ENCODE measurements at places on chromosomes 12 and 14. TPM values are rescaled to one million over a fixed set of nuclear protein-coding genes. Genes with fewer than 3 reads are reported as not detected.

SLCO1B1 gene
- total RNA-seq, result not detected

SYT1 gene
- 34.6 TPM for total RNA-seq

P3H3 gene
- total RNA-seq, result 42.4 TPM

LYZ gene
- 0.34 TPM for total RNA-seq

ACSM4 gene
- total RNA-seq, result not detected

TMEM229B gene
- 0.50 TPM for total RNA-seq

FZD10 gene
- 0.60 TPM for total RNA-seq

TAS2R31 gene
- total RNA-seq, result 1.4 TPM

GRCh38 chr12:116157845-116158267 lies 119.6 kb downstream of the MED13L start:
- no peak for DNase-seq

GRCh38 chr12:55797068-55797467 lies 20.5 kb downstream of the SARNP start:
- no peak for DNase-seq

DNA sequence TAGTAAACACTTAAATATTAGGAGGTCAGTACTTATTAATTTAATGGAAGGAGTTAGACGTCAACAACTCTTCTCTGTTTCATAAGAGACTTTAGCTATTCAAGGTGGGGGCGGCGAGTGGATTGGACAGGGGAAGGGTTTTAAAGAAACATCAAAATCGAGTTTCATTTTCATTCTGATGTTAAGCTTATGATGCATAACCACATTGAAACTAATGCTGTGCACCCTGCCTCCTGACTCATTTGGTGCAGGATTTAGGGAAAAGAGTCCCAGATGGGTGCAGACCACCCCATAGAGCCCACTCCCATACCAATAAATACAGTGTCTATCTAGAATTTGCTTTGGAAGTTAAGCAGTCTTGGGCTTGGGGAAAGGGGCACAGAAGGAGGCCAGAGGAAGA lies 7.4 kb downstream of the ZBTB39 start:
- no peak for DNase-seq

DNA sequence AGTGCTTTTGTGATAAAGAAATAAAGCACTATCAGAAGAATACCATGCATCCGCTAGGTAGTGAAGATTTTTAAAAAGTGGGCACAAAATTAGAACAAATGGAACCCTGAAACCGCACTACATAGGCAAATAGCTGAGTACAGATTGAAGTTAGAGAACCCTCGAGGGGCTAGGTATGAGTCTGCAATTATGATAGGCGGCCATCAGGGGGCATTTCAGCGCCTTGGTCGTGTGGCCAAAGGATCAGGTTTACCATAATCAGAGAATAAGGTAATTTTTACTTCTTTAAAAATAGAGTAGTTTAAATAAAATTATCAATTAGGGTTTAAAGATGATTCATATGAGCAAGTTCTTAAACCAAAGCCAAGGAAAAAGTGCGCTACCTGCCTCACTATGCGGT lies 129.8 kb downstream of the TMX1 start:
- peak; percentile 58 for DNase-seq

- no peak for DNase-seq
Observed at GRCh38 chr14:88078525-88078924, 73.6 kb downstream of the GPR65 start.

DNA sequence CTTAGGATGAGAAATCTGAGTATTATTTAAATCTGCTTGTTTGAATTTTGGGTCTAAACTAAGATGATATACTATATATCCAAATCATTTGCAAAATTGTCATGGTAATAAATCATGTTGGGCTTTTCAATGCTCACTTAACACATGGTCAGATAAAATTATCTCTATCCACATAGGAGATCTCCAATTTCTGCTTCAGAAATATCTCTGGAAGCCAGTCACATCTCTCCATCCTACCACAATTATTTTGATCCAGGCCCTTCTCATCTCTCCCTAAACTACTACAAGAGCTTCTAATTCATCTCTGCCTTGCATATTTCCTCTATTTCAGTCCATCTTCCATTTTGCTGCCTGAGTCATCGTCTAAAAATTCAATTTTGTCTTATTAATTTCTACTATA lies 3.8 kb downstream of the DCN start:
- DNase-seq, result no peak

DNA sequence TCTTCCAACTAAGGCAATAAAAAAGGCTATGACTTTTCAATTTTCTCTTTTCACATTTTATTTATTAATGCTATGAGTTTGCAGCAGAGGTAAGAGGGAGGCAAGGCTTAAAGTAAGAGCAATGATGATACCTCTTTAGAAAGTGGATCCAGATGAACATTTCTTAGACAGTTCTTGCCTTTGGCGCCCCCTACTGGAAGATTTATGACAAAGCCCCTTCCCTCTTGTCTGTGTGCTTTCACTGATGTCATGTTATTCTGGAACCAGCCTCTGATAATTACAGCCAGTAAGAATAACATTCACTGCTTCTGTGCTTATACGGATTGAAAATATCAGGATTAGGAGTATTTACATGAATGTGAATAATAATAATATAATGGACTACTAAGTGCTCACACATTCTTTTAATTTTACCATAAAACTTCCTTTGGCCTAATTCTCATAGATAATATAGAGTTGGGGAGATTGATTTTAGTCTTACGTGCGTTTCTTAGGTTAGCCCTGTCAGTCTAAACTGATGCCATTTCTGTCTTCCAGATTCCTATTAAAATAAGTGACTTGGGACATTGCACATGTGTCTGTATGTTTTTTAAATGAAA lies 1929.9 kb upstream of the SEL1L start:
- peak; percentile 5 for DNase-seq

GRCh38 chr14:53953002-53953827 lies 3.4 kb downstream of the BMP4 start:
- peak; percentile 86 for DNase-seq

DNA sequence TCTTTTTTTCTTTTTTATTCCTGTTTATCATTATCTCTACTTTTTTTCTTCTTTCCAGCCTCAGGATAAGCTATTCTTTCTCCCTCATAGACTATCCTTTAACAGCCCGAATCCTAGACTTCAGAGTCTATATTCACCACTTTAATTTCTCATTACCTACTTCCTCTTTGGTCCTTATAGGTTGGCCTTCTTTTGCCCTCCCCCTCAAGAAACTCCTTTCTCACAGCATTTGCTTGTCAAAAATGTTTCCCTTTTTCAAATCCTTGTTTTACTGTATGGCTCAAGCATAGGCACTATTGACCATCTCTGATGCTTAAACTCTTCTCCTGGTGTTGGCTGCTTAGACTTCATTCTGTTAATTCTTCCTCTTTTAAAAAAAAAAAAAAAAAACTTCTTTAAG lies 52.5 kb downstream of the KIAA0586 start:
- no peak for DNase-seq

DNA sequence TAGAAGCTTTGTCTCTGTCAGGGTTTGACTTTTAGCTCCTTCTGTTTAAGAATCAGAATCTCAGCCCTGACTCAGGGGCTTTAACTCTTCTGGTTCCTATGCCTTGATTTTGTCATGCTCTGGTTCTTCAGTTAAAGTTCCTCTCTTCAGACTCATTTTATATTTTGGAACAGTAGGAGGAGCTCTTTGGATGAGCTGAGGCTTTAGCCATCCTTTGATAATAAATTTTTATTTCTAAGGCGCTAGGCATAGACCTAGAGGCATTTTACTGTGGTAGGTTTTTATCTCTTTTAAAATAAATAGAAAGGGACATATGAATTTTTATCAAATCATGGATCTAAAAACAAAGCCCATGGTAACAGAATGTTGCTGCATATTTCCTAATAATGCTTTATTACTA lies 51.7 kb downstream of the ATP23 start:
- DNase-seq, result no peak

DNA sequence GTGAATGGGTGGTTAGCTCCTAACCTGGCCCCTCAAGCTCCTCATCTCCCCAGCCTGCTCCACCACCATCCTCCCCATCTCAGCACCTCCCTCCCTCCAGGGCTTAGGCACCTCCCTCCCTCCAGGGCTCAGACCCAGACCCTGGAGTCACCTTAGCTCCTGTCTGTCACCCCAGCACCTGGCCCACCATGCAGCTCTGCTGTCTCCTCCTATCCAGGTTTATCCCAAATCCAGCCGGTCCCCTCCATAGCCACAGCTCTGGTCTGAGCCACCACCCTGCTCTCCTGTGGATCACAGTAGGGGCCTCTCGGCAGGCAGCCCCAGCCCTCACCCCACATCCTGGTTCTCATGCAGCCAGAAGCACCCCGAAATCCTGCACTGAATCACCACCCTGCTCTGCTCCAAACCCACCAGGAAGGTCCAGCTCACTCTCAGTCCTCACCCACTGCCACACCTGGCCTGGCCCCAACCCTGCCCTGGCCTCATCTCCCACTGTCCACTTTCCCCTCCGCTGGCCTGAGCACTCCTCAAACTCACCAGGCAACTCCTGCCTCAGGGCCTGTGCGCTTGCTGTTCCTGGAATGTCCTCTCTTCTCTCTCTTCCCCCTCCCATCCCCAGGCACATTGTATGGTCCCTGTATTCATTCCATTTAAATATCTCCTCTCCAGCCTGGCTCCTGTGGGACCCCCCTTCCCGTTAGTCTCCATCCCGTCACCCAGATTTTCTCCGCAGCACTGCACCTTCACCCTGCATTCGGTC lies 62.6 kb downstream of the DIO3 start:
- no peak for DNase-seq

DNA sequence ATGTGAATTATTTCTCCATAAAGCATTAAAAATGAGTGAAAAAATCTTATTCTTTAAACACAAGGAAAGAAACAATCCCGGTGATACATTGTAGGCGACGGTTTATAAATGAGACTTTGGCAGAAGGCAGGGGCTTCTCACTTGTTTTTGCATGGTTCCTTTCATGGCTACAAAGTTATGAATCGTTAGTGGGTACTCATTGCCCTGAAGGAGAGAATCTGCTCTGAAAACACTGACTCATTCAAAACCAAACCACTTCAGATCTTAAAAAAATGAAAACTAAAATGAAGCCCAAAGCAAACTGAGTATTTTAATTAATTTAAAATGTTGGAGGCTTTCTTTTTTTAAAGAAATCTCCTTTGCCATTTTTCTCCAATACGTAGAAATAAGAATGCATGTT lies 41.4 kb upstream of the AMIGO2 start:
- DNase-seq, result no peak

Measured in H1 (cell line).